ENCODE measurements at places on chromosomes 2 and 18.

DNA sequence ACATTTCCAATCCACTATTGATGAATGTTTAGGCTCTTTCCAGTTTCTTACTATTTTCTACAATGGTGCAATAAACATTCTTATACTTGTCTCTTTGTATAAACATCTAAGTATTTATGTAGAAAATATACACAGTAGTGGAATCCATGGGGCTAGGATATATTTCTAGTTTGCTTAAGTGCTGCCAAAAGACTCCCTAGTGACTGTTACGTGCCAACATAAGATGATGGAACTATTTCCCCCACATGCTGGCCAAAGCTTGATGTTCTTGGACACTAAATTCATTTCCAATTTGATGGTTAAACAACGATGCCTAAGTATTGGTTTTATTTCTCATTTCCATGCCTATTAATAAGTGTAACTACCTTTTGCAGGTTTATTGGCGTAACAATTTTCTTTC, 378.4 kb upstream of the HNRNPA3 start:
- no peak for DNase-seq

GRCh38 chr2:85511008-85511811, 27.8 kb upstream of the MAT2A start:
- DNase-seq = no peak

DNA sequence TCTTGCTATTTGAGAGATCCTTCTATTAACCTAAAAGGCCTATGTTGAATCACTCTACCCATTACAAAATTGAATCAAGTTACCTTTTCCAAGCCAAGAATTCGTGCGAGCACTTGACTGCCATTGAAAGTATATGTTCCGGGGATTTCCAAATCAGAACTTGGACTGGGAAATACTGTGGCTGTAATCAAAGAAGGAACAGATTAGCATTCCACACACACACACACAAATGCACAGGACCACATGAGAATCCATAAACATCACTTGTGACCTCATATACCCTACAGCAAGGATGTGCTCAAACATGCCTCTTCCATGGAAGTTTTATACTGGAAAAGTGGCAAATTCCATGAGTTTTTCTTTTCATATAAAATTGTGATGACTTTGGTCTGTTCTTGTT, 86.0 kb downstream of the ABCA12 start:
- no peak for DNase-seq

- no peak for DNase-seq
Measured at GRCh38 chr2:10169581-10169980, 47.0 kb downstream of the RRM2 start.

- DNase-seq = peak; percentile 86
Measured at GRCh38 chr2:74147727-74148456, at the start of gene BOLA3. TSS of gene BOLA3 (minus strand) at chr2:74147912. CDS start at chr2:74147874, 38 bp downstream.

DNA sequence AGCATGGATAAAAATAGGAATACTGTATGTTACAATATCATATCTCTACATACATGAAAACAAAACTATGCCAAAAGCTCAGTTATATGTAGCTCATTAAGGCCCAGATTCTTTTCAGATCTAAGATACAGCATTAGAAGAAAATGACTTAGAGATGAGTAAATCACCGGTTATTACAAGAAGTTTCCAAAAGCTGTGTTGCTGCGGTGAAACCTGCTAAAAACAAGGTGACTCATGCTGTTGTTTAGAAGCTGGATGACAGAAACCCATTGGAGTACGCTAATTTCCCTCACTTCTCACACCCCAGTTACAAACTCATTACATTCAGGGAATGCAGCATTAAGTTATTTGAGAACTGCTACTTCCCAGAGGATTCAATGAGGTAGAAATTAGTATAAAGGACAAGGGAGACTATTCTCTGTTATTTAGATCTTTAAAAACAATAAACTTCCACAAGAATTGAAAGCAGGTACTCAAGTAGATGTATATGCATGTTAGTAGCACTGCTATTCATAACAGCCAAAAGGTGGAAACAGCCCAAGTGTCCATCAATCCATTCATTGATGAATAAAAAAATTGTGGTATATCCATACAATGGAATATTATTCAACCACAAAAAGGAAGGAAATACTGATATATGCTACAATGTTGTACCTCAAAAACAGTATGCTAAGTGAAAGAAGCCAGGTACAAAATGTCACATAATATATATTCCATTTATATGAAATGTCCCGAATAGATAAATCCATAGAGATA, 32.6 kb downstream of the RBKS start:
- no peak for DNase-seq

DNA sequence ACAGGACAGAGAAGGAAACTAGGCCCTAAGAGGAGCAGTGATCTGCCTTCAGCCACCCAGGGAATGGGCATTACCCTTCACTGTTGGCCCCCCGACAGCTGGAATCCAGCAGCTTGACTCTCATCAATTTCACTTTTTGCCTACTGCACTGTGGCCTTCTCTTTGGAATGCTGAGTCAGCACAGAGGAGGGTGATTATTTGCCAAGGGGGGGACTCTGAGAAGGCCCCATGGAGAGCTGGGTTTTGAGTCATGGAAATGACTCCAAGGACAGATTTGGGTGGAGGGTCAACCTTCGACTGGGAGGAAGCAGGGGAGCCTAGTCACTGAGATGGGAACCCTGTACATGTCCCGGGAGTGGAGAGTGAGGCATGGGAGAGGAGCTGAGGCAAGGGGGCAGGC, 38.1 kb upstream of the NTSR2 start:
- no peak for DNase-seq

GRCh38 chr18:8686611-8687010, 18.7 kb upstream of the MTCL1 start:
- no peak for DNase-seq

DNA sequence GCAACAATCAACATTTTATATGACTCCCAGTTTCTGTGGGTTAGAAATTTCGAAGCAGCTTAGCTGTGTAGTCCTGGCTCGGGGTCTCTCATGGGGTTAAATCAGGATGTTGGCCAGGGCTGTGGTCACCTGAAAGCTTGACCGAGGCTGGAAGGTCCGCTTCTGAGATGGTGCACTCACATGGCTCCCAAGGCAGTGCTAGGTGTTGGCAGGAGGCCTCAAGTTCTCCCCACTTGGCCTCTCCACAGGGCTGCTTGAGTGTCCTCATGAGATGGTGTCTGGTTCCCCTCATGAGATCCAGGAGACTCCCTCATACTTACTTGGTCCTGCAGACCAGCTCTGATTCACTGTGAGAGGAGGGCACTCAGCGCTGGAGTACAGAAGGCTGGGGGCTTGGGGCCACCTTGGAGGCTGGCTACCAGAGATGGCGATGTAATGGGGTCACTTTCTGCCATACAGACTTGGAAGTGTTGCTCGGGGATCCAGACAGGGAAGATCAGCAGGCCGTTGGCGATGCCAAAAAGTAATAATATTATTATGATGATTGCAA, 98.8 kb downstream of the INHBB start:
- DNase-seq = no peak

GRCh38 chr18:22961156-22961555, 28.0 kb downstream of the RBBP8 start:
- DNase-seq = no peak

DNA sequence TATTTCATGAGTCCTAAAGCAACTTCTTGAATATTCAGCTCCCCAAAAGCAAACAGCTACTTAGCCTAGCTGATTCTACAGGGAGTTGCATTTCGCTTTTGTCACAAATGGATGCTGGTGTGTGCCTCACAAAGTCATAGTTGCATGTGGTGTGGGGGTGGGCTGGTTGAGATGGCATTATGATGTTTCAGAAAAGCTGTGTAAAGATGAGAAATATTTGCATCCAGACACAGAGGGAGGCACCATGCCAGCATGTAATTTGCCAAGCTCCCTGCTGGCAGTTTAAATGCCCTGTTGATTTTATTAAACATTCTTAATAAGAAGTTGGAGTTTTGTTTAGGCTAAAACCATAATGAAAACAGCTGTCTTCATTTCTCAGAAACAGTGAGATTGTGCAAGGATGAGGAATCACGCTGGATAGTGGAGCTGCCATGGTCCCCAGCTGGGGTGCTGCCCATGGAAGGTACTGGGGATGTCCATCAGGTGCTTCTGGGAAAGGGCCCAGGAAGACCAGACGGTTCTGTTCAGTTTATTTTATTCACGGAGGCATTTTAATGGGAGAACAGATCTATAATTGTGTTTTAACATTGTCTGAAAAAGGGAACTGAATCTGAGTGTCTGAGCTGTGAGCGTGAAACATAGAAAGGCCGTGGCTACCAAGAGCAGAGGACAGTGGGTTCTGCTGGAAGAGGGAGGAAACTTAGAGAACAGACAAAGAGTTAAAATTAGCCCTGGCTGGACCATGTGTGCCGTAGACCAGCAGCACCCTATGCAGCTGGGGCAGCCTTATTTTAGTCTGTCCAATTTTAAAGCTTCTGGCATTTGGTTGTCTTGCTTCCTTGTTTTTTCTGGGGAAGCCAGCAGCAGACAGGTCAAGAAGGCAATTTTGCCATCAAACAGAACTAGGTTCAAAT, 177.1 kb downstream of the FAM210A start:
- DNase-seq = no peak

DNA sequence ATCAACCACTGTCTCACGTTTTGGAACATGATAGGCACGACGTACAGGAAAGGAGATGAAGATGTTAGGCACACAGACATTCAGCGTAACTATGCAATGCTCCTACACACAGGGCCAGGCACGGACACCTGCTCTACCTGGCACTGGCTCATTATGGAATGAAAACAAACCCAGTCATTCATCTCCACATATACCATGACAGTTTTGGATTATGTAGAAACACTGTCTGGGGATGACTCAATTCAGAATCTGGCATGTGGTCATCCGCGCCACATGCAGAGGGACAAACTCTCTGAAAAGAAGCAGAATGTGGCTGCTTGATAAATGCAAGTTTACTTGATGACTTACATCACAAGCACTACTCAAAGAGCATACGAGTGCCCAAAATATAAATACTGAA, 29.5 kb upstream of the NFU1 start:
- DNase-seq = no peak

DNA sequence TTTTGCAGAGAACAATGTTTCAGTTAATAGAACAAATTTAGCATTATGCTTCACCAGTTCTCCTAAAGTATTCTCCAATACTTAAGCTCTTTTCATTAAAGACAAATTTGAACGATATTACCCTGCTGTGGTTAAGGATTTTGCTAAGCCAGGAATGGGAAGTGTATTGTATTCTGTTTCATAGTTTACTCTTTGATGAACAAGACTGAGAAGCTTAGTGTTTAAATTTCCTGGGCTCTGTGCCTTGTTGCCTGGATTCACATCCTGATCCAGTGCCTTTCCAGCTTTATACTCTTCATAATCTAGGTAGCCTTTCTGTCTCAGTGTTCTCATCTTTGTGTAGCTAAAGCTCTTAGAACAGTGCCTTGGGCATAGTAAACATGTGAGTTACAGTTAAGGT, 58.6 kb upstream of the GLS start:
- no peak for DNase-seq

GRCh38 chr2:12005886-12006681, 259.7 kb downstream of the LPIN1 start:
- no peak for DNase-seq

GRCh38 chr18:28193177-28193778, 16.3 kb upstream of the CDH2 start:
- DNase-seq = no peak

- no peak for DNase-seq
Measured at GRCh38 chr2:219626540-219626939, 890 bp upstream of the SLC4A3 start.

Data from activated B cell treated with CpG ODN at 0.5 μM for 24 hours (primary cell).